Cardiac septum (tissue), 1 donor: ENCODE measurements at places on chromosomes 13 and 19. TPM values are rescaled to one million over a fixed set of nuclear protein-coding genes. Genes with fewer than 3 reads are reported as not detected.
A peak's percentile ranks its signal among the peaks of the same experiment; 100 is the strongest.

ACER1 gene
- not detected for total RNA-seq

GRCh38 chr13:99476648-99477047 is 24.6 kb upstream of the TM9SF2 start:
- DNase-seq = no peak

ATP11A gene
- 96.5 TPM for total RNA-seq

CADM4 gene
- total RNA-seq = 5.7 TPM

TNNT1 gene
- 187 TPM for total RNA-seq

- peak; percentile 80 for DNase-seq
Observed at GRCh38 chr19:53823380-53824120, 564 bp downstream of the NLRP12 start.

TYROBP gene
- total RNA-seq = 16.9 TPM

CEACAM8 gene
- total RNA-seq = 0.35 TPM
